Naive thymus-derived CD8-positive, alpha-beta T cell (primary cell): ENCODE measurements at places on chromosomes 5 and 9. TPM values are rescaled to one million over a fixed set of nuclear protein-coding genes. Genes with fewer than 3 reads are reported as not detected.
A peak's percentile ranks its signal among the peaks of the same experiment; 100 is the strongest.

DNA sequence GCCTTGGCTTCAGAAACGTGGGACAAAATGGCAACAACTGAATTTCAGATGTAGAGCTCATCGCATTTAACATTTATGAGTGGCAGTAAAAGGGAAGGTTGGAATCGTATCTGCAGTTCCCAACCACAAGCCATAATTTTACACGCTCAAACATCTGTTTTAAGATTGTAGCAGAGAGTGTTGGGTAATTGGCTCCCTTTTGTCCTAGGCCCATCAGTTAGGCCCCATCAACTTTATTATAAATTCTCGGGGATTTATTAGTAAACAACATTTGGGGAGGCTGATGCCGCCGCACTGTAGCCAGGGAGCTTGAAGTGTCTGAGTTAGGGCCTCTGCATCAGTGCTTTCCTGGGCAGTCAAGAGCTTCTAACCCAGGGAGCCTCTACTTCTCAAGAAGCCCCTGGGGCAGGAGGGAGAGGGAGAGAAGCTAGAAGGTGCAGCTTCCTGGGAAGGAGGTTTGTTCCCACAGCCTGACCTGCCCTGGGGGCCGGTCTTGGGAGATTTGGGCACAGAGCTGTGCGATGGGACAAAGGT is 66.2 kb downstream of the HSPA4 start:
- no peak for DNase-seq
- no peaks in the 10 kb centered on the region for H3K27me3 ChIP-seq
- H3K4me1 ChIP-seq = peaks cover 5% of the 10 kb centered on the region
- no peak overlapping the region for H3K27ac ChIP-seq
- H3K4me3 ChIP-seq = no peak overlapping the region

- peaks cover 14% of the 10 kb centered on the region for H3K27me3 ChIP-seq
- no peak for DNase-seq
These were observed 135.1 kb upstream of the RFX3 start for GRCh38 chr9:3660936-3661335.

DNA sequence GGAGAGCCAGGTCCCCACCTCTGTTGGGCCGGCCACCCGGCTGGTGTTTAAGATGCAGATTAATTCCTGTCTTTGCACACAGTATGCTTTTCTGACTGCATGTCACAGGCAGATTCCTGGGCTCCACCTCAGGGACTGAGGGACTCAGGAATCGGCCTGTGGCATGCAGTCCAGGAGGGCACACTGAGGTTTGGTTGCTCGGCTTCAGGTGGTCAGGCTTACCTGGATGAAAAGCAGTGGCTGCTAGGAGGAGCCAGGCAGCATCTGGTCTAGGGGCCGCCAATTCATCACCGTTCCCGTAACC is 1.1 kb downstream of the WDR5 start:
- H3K36me3 ChIP-seq = no peaks in the 10 kb centered on the region
- peak overlapping the region; percentile 89 for H3K4me3 ChIP-seq
- peak overlapping the region; percentile 61 for H3K27ac ChIP-seq
- H3K4me1 ChIP-seq = peaks cover 29% of the 10 kb centered on the region

GRCh38 chr5:746258-746761 is 38.2 kb downstream of the ZDHHC11B start:
- H3K27me3 ChIP-seq = peaks cover 2% of the 10 kb centered on the region
- H3K4me3 ChIP-seq = no peak overlapping the region
- H3K36me3 ChIP-seq = no peaks in the 10 kb centered on the region
- no peak for DNase-seq

DNA sequence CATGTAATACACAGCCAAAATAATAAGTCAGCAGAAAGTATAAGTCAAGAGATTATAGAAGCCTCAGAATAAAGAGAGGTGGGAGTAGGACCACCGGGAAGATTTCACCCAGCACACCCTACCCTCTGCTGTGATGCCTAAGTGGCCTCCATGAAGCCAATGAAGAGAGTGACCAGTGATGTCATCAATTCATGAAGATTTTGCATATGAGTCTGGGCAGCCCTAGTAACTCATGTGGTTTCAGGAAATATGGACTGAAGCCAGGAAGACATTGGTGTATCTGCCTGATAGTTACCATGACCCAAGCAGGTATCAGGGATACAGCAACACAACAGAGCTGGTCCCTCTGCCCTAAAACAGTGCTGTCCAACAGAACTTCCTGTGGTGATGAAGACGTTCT is 135.3 kb downstream of the ADAMTS12 start:
- no peak for DNase-seq
- H3K4me3 ChIP-seq = no peak overlapping the region
- H3K36me3 ChIP-seq = no peaks in the 10 kb centered on the region
- H3K27me3 ChIP-seq = no peaks in the 10 kb centered on the region
- H3K27ac ChIP-seq = no peak overlapping the region
- H3K4me1 ChIP-seq = no peaks in the 10 kb centered on the region

GRCh38 chr5:95959888-95960666 is 1.6 kb downstream of the ELL2 start:
- DNase-seq = no peak
- no peaks in the 10 kb centered on the region for H3K36me3 ChIP-seq
- H3K27me3 ChIP-seq = peaks cover 2% of the 10 kb centered on the region
- H3K4me3 ChIP-seq = peak overlapping the region; percentile 93

DNA sequence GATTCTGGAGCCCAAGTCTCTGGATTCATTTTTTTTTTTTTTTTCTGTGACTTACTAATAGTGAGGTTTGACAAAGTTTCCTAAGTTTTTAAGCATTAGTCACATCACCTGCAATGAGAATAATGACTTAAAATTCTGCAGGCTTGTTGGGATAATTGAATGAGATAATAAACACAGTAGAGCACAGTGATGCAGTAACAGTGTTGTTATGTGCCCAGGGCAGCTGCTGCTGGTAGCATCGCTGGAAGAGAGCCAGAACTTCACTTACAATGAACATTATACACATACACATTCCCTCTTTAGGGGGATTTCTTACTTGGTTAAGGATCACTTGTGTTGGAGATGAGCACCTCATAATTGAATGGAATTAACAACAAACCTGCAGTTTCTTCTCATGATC is 78.9 kb downstream of the ALDH7A1 start:
- H3K36me3 ChIP-seq = no peaks in the 10 kb centered on the region
- no peak for DNase-seq
- no peak overlapping the region for H3K4me3 ChIP-seq
- H3K27me3 ChIP-seq = peaks cover 1% of the 10 kb centered on the region
- no peak overlapping the region for H3K27ac ChIP-seq

DNA sequence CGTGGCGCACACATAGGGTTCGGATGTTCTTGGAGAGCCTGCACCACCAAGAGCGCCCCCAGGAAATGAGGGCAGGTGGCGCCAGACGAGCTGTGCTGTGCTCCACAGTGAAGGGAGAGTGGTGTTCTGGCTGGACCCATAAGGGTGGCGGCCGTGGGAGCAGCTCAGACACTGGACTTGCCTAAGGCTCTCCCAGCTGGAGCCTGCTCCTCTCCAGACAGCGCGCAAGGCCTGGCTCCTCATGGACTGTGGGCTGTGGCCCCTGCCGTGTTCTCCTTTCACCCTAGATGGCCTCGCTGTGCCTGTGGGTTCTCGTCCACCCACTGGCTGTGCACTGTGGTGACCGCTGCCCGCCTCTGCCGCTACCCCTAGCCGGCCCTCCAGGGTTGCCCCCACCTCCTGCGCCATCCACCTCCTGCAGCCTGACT is 92.9 kb downstream of the EHMT1 start:
- H3K27me3 ChIP-seq = no peaks in the 10 kb centered on the region
- no peak for DNase-seq
- H3K27ac ChIP-seq = no peak overlapping the region
- peaks cover 68% of the 10 kb centered on the region for H3K4me1 ChIP-seq
- H3K4me3 ChIP-seq = no peak overlapping the region

GRCh38 chr5:169696621-169697510 is 59.8 kb downstream of the DOCK2 start:
- H3K27me3 ChIP-seq = no peaks in the 10 kb centered on the region
- peaks cover 8% of the 10 kb centered on the region for H3K36me3 ChIP-seq
- H3K4me3 ChIP-seq = no peak overlapping the region
- H3K4me1 ChIP-seq = no peaks in the 10 kb centered on the region
- H3K27ac ChIP-seq = no peak overlapping the region
- DNase-seq = no peak

DNA sequence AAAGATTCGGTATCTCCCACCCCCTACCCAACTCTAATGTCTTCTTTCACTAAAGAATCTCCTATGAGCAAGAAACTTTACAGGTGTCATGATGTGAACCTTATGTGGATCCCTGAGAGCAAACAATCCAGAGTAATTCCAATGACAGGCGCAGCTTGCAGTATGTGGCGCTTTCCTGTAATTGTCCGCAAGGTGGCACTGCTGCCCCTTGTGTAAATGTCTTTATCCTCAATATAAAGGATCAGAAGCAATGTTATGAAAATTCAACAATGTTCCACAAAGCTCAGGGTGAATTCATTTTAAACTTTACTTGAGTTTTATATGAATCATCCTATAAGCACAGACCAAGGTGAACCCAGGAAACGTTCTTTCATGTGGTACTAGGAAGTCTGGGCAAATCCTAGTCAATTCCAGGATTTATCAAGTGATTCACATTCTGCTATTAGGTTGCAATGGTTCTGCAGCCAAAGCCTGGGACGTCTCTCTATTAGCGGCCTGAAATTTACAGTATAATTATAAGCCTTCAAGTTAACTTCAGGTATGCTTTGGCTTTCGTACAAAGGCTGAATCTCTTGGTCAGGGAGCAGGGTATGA is 113.7 kb downstream of the TRPM6 start:
- peaks cover 13% of the 10 kb centered on the region for H3K27me3 ChIP-seq
- no peaks in the 10 kb centered on the region for H3K4me1 ChIP-seq
- peak; percentile 59 for DNase-seq

DNA sequence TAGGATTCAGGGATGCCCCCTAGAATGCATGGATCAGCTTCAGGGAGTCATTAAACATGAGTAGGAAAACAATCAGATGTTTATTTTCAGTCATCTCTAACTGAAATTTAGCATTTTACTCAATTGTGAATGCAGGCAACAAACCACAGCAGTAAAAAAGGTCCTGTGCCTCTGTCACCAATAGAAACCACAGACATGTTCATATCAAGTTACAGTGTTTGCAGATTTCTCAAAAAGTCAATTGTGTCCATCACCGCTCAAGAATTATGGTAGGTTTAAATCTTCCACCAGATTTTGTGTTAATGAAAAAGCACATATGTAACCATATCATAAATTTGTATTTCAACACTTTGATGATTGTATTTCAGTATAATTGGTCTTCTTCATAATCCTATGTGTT is 68.4 kb upstream of the SLC1A1 start:
- no peak for DNase-seq
- peaks cover 2% of the 10 kb centered on the region for H3K27me3 ChIP-seq
- peaks cover 16% of the 10 kb centered on the region for H3K4me1 ChIP-seq
- no peaks in the 10 kb centered on the region for H3K36me3 ChIP-seq
- no peak overlapping the region for H3K4me3 ChIP-seq

DNA sequence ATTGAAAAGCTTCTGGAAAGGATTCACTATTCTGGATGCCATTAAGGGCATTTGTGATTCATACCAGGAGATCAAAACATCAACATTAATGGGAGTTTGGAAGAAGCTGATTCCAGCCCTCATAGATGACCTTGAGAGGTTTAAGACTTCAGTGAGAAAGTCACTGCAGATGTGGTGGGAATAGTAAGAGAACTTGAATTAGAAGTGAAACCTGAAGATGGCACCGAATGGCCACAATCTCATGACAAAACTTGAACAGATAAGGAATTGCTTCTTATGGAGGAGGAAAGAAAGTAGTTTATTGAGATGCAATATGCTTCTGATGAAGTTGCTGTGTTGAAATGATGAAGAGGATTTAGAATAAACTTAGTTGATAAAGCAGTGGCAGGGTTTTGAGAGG is 254.6 kb upstream of the SLC24A2 start:
- peak overlapping the region; percentile 83 for H3K27ac ChIP-seq
- H3K4me1 ChIP-seq = peaks cover 25% of the 10 kb centered on the region
- H3K36me3 ChIP-seq = no peaks in the 10 kb centered on the region
- peak overlapping the region; percentile 73 for H3K4me3 ChIP-seq

GRCh38 chr5:123671711-123672456 is 159.9 kb downstream of the CSNK1G3 start:
- H3K27ac ChIP-seq = no peak overlapping the region
- no peaks in the 10 kb centered on the region for H3K4me1 ChIP-seq
- peaks cover 18% of the 10 kb centered on the region for H3K27me3 ChIP-seq
- H3K36me3 ChIP-seq = no peaks in the 10 kb centered on the region

- no peaks in the 10 kb centered on the region for H3K4me1 ChIP-seq
- peaks cover 46% of the 10 kb centered on the region for H3K27me3 ChIP-seq
- no peak for DNase-seq
- H3K4me3 ChIP-seq = no peak overlapping the region
- no peaks in the 10 kb centered on the region for H3K36me3 ChIP-seq
These were observed 149.7 kb upstream of the IRX4 start for GRCh38 chr5:2032432-2032831.

- H3K36me3 ChIP-seq = no peaks in the 10 kb centered on the region
- H3K27me3 ChIP-seq = peaks cover 14% of the 10 kb centered on the region
- H3K4me3 ChIP-seq = peak overlapping the region; percentile 90
- H3K27ac ChIP-seq = peak overlapping the region; percentile 98
These were observed 5.6 kb upstream of the PURA start for GRCh38 chr5:140108093-140109017.

- no peak for DNase-seq
- H3K36me3 ChIP-seq = no peaks in the 10 kb centered on the region
- H3K27me3 ChIP-seq = peaks cover 3% of the 10 kb centered on the region
- peak overlapping the region; percentile 54 for H3K4me3 ChIP-seq
- no peak overlapping the region for H3K27ac ChIP-seq
These were observed 28.4 kb downstream of the MTX3 start for GRCh38 chr5:79962575-79963222.

GRCh38 chr9:90301277-90301653 is 341.4 kb downstream of the DIRAS2 start:
- no peak for DNase-seq
- H3K4me1 ChIP-seq = no peaks in the 10 kb centered on the region
- no peaks in the 10 kb centered on the region for H3K36me3 ChIP-seq
- H3K27me3 ChIP-seq = peaks cover 54% of the 10 kb centered on the region

- no peak overlapping the region for H3K27ac ChIP-seq
- peak; percentile 4 for DNase-seq
- peaks cover 90% of the 10 kb centered on the region for H3K36me3 ChIP-seq
- peaks cover 2% of the 10 kb centered on the region for H3K4me1 ChIP-seq
These were observed 48.4 kb downstream of the GPR21 start for GRCh38 chr9:123081824-123082223.

GRCh38 chr5:160649304-160649703 is 202.7 kb downstream of the ATP10B start:
- no peaks in the 10 kb centered on the region for H3K4me1 ChIP-seq
- DNase-seq = no peak
- H3K36me3 ChIP-seq = no peaks in the 10 kb centered on the region
- no peak overlapping the region for H3K27ac ChIP-seq
- peaks cover 10% of the 10 kb centered on the region for H3K27me3 ChIP-seq

- no peaks in the 10 kb centered on the region for H3K36me3 ChIP-seq
- no peak overlapping the region for H3K4me3 ChIP-seq
These were observed 8.7 kb upstream of the NDUFB6 start for GRCh38 chr9:32581512-32582143.

TEX48 gene
- total RNA-seq = not detected

CER1 gene
- total RNA-seq = not detected

JAKMIP2 gene
- 0.44 TPM for total RNA-seq

RAB3C gene
- not detected for total RNA-seq
